ENCODE measurements at places on chromosomes 6 and 20.

DNA sequence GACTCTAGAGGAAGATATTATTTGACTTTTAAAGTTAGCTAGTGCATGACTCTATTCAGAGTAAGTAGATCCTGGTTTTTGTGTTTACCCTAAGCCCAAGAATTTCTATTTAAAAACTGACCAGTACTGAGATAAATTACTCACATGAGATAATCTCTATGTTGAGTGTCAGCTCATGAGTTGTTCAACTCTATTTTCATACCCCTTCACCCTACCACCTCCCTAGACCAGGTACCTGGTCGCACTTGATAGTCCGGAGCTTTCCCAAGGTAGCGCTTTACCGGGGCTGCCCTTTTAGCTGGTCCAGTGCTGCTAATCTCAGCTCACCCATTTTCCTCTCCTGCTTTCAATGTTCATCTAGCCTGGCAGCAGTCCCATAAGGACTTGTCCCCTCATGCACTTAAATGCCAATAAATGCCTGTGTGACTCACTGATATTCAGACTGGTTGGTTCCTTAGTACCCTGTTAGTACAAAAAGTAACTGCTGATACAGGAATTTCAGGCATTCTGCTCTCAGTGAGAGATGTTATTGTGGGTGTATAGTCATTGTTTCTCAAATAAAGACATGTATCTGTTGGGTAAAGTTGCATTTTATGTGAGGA lies 503.9 kb downstream of the ADGRB3 start:
- no peak for DNase-seq

DNA sequence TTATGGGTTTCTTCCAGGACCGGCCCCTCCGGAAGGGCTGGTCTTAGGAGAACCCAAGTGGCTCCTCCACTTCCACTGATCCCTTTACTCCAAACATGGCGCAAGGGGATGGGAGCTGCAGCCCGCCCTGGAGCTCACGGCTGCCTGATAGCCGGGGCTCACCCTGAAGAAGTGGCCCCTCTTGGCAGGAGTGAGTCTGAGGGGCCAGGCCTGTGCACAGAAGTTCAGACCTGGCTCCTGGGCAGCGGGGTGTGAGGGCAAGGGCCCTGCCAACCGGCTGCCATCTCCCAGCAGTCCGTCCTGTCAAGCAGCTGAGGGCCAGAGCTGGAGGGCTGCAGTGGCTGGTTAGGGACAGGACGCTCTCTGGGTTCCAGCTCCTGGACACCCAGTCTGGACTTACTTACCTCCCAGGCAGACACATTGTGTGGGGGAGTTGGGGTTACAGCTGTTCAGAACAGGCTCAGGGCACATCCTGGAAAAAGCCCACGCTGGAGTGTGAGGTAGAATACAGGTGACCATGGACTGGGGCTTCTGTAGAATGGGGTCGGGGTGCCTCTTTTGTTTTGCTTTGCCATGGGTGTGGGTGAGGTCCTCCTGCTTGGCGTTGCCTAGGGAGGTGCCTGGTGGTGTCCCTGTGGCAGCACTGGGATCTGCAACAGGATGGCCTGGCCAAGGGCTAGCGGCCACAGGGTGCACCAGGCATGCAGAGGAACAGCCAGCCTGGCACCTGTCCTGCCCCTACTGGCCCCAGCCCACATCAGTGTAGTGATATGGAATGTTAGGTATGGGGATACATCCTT lies 88.4 kb downstream of the ASXL1 start:
- DNase-seq: no peak

GRCh38 chr6:14086701-14087100 lies 30.9 kb upstream of the CD83 start:
- DNase-seq: no peak

DNA sequence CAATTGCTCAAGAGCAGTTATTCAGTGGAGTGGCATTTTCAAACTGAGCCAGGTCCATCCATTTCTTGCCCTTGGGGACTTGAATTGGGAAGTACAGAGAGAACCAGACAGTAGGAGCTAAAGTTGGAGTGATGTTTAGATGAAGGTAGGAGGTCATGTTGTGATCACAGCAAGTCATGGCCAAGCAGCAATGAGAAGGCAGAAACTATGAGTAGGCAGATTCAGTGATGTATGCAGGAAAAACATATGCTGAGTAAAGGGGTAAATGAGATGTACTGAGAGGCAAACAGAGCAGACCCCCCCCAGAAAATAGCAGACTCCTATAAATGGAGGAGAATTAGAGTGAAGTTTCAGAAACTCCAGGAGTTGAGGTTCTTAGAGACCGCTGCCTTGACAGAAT lies 95.8 kb downstream of the PERP start:
- no peak for DNase-seq

GRCh38 chr6:145214570-145214969 lies 520.8 kb downstream of the EPM2A start:
- DNase-seq: no peak

DNA sequence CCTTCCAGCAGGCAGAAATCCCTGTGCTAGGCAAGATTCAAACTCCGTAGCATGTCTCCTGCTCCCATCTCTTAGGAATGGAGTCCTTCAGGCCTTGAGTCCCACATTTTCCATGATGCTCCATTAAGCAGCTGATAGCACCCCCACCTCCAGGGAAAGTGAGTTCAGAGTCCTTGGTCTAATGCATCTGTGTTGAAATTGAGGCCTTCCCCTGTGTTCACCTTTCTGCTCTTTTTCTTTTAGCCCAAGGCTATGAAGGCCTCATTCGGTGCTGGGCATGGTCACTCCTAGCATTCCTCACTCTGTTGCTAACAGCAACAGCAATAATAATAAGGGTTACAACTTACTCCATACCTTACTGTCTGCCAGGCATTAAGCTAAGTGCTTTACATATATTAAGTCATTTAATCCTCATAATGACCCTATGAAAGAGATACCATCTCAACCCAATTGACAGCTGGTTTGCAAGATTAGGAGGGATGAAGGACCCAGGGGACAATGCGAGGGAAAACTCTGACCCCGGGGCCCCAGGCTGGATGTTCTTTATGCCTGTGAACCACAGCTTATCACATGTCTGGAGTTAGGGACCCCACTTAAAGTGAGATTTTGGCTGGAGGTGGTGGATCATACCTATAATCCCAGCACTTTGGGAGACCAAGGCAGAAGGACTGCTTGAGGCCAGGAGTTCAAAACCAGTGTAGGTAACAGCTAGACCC lies 17.5 kb upstream of the PANK2 start:
- DNase-seq: peak; percentile 99

GRCh38 chr20:33787253-33787891 lies 23.8 kb upstream of the CHMP4B start:
- DNase-seq: no peak

- no peak for DNase-seq
Observed at GRCh38 chr6:150361876-150362275, 6.9 kb upstream of the IYD start.

- no peak for DNase-seq
Observed at GRCh38 chr6:27605401-27606342, 132.8 kb upstream of the ZNF184 start.

DNA sequence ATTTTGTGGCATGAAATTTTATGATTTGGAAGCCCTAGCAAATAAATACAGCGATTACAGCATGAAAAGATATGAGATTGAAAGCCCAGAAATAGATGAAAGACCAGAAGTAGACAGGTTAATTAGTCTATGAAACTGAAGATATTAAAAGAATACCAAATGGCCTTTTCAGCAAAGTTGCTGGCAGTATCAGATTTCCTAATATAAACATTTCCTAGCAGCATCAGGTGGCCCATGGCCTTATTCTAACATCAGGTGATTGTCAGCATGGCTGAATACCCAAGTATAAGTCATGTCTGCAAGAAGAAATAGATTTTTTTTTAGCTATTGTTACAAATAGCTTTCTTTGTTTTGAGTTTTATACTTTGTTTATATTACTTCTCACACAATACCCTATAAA lies 93.2 kb downstream of the CLVS2 start:
- no peak for DNase-seq

DNA sequence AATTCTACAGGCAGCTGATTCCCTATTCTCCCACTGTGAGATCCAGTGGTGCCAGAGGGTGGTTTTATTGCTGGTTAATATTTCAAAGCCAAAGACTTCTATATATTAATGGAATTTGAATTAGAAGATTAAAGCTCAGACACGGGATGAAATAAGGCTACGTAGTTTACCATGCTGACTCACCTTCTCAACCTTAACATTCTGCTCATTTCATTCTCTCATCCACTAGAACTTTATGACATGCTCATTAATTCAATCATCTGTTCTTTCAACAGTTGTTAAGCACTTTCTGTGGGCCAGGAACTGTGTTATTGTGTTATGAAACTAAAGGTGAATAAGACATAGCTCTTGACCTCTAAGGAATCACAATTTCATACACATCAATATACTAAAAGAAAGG lies 456.9 kb upstream of the MAP3K7 start:
- DNase-seq: no peak

Measured in NCI-H524 treated with DMSO at 0.1 percent for 48 hours (cell line).